ENCODE measurements at places on chromosomes 16 and 17.

- DNase-seq: no peak
These were observed 462.9 kb upstream of the ASIC2 start for GRCh38 chr17:33756021-33756420.

GRCh38 chr17:3773511-3773910, 27.5 kb downstream of the ITGAE start:
- no peak for DNase-seq

DNA sequence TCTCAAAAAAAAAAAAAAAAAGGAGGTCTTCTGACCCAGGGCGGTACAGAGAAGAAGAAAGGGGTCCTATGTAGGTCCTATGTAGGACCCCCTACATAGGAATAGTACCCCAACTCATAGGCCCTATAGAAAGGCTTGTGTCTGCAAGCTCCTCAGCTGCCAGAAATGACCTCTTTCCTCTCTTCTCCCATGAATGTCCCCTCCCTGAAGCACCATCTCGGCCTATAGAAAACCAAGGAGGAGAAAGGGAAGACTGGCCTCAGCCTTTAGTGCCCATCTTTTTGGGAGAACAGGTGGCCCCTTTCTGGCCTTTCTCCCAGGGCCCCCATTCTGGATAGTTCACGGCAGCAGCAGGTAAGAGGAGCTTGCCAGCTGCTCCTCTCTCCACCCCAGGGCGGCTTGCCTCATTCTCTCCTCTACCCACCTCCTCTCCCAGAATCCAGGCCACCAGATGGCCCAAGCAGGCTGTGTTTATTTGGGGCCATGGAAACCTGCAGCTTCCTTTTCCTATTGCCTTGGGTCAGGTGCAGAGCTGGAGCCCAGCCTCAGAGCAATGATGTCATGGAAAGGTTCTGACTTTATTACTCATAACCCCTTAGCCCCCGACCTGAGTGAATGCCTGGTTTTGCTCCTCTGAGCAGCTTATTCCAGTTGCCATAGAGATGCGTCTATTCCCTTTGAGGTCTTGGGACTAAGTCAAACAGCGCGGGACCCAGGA, 1.6 kb upstream of the MRPL58 start:
- no peak for DNase-seq

DNA sequence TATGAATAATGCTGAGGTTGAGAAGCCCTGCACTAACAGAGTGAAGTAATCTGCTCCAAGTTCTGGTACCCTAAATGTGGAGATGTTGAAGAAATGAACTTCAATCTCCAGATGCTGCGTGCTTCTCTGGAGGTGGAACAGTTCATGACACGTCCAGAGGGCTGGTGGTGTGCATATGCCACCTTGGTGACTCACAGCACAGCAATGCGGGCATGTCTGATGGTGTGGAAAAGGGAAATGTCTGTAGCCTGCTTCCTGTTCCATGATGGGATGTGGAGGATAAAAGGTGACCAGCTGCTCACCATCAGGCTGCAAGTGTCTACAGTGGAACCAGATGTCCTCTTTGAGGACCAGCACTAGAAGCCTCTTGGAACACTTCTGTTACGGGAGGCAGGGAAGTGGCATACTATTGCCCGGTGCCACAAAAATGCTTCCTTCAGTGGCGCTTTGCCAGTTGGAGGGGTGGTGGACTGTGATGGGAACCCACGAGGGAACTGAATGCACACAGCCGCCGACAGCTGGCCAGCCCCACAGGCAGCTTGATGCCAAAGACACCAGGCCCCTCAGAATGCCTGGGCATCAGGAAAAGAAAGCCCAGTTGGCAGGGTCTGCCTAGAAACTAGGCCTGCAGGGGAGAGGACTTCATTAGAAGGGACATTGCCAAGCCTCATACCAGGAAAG, 19.9 kb downstream of the SNX11 start:
- no peak for DNase-seq

GRCh38 chr17:67449845-67450755, 73.0 kb downstream of the PITPNC1 start:
- no peak for DNase-seq

DNA sequence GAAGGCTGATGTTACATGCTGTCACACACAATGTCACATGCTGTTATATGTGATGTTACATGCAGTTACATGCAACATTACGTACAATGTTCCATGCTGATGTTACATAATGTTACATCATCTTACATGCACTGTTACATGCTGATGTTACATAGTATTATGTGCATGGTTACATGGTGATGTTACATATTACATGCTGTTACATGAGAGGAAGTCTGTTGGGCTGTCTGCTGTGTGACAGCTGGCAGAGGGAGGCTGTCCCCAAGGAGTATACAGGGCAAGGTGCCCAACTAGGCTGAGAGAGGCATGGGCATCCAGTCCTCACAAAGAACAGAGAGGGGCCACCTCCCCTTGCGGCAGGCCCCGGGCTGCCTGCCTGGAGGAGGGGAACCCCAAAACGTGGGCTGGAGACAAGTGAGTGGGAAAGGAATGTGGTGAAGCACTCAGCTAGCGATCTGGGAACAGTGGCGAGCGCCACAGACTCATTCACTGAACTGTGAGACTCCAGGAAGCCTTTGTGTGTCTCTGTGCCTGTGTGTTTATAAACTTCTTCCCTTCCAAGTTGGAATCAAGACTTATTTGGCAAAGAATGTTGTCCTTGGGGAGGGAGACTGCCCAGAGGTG, 30.6 kb downstream of the TMEM92 start:
- no peak for DNase-seq

DNA sequence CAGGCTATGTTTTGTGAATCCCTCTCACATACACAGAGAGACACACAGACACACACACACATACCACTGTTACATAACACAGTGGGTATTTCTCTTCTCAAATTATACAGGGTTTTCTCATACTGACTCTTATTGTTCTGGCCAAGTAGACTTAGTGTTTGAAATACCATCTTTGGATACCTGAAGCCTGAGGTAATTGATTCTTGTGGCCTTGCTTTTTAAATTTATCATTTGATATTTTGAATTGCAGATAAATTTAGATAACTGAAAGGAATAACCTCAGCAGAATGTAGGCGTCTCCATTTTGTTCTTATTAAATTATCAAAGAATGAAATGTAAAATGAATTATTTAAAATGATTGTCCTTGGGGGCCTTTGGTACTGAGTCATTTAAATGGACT, 223.8 kb downstream of the LGALS9B start:
- DNase-seq: no peak

GRCh38 chr16:83794860-83795554, 12.8 kb upstream of the HSBP1 start:
- DNase-seq: no peak

- DNase-seq: no peak
These were observed 268.8 kb downstream of the SEC14L1 start for GRCh38 chr17:77409282-77410161.

DNA sequence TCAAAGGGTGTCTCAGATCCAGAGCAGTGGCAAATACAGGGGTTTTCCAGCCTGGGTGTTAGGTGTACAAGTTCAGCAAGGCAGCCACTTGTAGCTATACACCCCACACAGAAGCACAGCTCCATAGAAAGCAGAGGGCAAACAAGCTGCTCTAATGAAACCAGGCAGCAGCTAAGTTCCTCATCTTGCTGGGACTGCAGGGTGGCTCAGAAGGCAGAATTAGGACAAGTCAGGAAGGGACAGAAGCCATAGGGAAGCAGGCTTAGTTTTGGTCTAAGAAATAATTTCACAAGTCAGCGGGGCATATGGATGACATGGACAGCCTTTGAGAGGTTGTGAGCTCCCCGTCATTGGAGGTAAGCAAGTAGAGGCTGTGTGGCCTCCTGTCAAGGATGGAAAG, 23.7 kb downstream of the CNGB1 start:
- DNase-seq: no peak

- DNase-seq: no peak
These were observed 1.2 kb upstream of the STARD3 start for GRCh38 chr17:39635614-39636176.

Measured in activated effector memory CD4-positive, alpha-beta T cell treated with anti-CD3 and anti-CD28 coated beads, Interleukin-2, amount 50 U/mL, for 16 hours (primary cell).